Melanocyte of skin (primary cell): ENCODE measurements at places on chromosomes 11 and 22. TPM values are rescaled to one million over a fixed set of nuclear protein-coding genes. Genes with fewer than 3 reads are reported as not detected.

Gene C11orf16
- total RNA-seq, result not detected in 2 replicates

Gene PRODH
- total RNA-seq, result 2.9 and 3.1 TPM in 2 replicates

Gene POTEH
- not detected in 2 replicates for total RNA-seq

Gene TBX1
- total RNA-seq, result not detected in 2 replicates

Gene RIMBP3C
- 0.33 TPM in 1 of 2 replicates, not detected in the other for total RNA-seq

Gene TEX54
- total RNA-seq, result not detected in 2 replicates

Gene SLC29A2
- 0.31 and 0.67 TPM in 2 replicates for total RNA-seq

Gene MS4A6E
- not detected in 2 replicates for total RNA-seq

Gene INPP5J
- 0.15 TPM in 1 of 2 replicates, not detected in the other for total RNA-seq

Gene VEGFB
- 36.6 and 42.6 TPM in 2 replicates for total RNA-seq

Gene BIRC3
- total RNA-seq, result 4.0 and 7.9 TPM in 2 replicates

Gene MYRF
- 0.73 and 1.7 TPM in 2 replicates for total RNA-seq

Gene MRE11
- 18.3 and 23.3 TPM in 2 replicates for total RNA-seq

Gene CD3D
- total RNA-seq, result not detected in 2 replicates

Gene OR52I2
- not detected in 2 replicates for total RNA-seq

Gene CNTN5
- total RNA-seq, result not detected in 2 replicates

Gene MMP8
- total RNA-seq, result 12.0 and 18.9 TPM in 2 replicates

Gene OR8A1
- total RNA-seq, result not detected in 2 replicates

Gene ARRB1
- 48.0 and 74.7 TPM in 2 replicates for total RNA-seq

Gene ROBO4
- 0.34 TPM in 1 of 2 replicates, not detected in the other for total RNA-seq

Gene STK33
- total RNA-seq, result under 0.01 TPM in 1 of 2 replicates, not detected in the other

Gene SAA2
- total RNA-seq, result 0.31 TPM in 1 of 2 replicates, not detected in the other

Gene ALG9
- total RNA-seq, result 38.5 and 53.8 TPM in 2 replicates

Gene MPZL3
- 1.0 and 2.5 TPM in 2 replicates for total RNA-seq

Gene ANKK1
- not detected in 2 replicates for total RNA-seq

Gene ARHGAP42
- 18.9 and 32.0 TPM in 2 replicates for total RNA-seq

Gene OR51B5
- not detected in 2 replicates for total RNA-seq

Gene TIGD3
- total RNA-seq, result 0.15 and 0.33 TPM in 2 replicates

Gene CEP126
- total RNA-seq, result 1.0 and 1.8 TPM in 2 replicates

Gene SGSM1
- total RNA-seq, result under 0.01 TPM in 1 of 2 replicates, not detected in the other

Gene CDON
- 60.9 and 70.3 TPM in 2 replicates for total RNA-seq

Gene VPREB1
- not detected in 2 replicates for total RNA-seq

Gene DYNC2H1
- total RNA-seq, result 26.5 and 60.0 TPM in 2 replicates

Gene PHLDA2
- total RNA-seq, result 13.1 and 20.0 TPM in 2 replicates

Gene CARNS1
- not detected in 2 replicates for total RNA-seq

Gene IFITM1
- 247 and 611 TPM in 2 replicates for total RNA-seq

Gene GGTLC2
- total RNA-seq, result not detected in 2 replicates

Gene OR51B2
- not detected in 2 replicates for total RNA-seq

Gene CAPN1
- total RNA-seq, result 99.6 and 101 TPM in 2 replicates

Gene CRYAB
- total RNA-seq, result 92.9 and 113 TPM in 2 replicates

Gene MS4A14
- not detected in 2 replicates for total RNA-seq

Gene PGM2L1
- 2.3 and 2.6 TPM in 2 replicates for total RNA-seq

Gene LRRC32
- 0.34 and 0.73 TPM in 2 replicates for total RNA-seq
